ENCODE measurements at places on chromosomes 16 and 17.
A peak's percentile ranks its signal among the peaks of the same experiment; 100 is the strongest.

DNA sequence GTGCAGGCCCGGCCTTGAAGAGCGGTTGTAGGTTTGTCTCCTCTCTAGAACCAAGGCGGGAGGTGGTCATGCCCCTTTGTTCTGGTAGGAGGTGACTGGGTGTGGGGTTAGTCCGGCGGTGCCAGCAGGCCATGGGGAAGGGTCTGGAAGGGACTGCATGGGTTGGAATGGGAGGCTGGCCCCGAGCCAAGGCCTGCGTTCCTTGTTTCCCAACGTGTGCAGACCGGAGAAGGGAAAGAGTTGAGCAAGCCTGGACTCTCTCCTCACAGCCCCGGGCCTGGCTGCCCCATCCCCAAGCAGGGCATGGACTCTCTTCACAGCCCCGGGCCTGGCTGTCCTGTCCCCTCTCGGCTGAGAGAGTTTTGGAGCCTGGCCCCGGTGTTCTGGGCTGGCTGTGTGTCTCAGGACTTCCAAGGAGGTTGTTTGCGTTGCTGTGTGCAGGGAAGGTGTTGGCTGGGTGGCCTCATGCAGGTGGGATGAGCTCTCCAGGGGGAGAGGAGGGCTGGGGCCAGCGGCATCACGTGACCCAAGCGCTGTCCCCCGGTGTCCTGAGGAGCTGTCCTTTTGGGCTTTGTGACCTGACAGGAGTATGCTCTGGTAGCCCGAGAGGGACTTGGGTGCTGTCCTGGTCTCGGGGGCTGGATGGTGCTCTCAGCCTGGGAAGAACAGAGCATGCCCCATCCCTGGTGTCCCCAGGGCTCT lies 2.6 kb downstream of the CACNA1H start:
- DNase-seq = no peak

GRCh38 chr17:61805399-61805798 lies 57.9 kb downstream of the BRIP1 start:
- DNase-seq = no peak

DNA sequence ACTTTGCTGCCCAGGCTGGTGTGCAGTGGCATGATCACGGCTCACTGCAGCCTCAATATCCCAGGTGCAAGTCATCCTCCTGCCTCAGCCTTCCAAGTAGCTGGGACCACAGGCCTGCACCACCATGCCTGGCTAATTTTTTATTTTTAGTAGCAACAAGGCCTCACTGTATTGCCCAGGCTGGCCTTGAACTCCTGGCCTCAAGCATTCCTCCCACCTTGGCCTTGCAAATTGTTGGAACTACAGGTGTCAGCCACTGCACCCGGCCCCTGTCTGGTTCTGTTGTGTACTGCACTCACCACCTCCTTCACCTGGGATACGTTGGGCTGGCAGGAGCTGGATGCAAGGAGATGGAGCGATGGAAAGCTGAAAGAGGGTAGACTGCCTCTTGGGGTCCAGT lies 8.5 kb downstream of the PLA2G15 start:
- DNase-seq = no peak

- DNase-seq = no peak
Measured at GRCh38 chr17:14150619-14151018, 81.3 kb downstream of the COX10 start.

- no peak for DNase-seq
Measured at GRCh38 chr16:72961115-72961832, 86.7 kb downstream of the ZFHX3 start.

GRCh38 chr17:77323413-77324171 lies 182.8 kb downstream of the SEC14L1 start:
- DNase-seq = no peak

DNA sequence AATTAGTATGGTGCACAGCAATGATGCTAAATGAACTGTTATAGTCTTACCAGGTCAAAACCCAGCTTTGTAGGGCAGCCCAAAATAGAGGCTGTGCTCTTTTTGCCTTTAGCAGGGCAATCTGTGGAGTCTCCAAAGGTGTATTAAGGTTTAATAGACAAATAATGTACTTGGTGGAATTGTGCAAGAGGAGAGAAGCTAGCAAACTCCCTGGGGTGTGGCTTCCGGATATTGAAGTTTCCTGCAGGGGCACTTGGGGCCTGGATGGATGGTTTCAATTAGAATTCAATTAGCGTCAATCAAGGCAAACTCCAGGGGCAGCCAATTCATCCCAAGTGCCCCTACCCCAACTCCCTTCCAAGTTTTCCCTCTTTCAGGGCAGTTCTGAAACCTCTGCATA lies 285.8 kb downstream of the UTP18 start:
- DNase-seq = no peak

- DNase-seq = peak; percentile 52
Measured at GRCh38 chr17:37742116-37742761, 2.6 kb downstream of the HNF1B start.

GRCh38 chr16:19639986-19640421 lies 78.0 kb downstream of the KNOP1 start:
- no peak for DNase-seq

DNA sequence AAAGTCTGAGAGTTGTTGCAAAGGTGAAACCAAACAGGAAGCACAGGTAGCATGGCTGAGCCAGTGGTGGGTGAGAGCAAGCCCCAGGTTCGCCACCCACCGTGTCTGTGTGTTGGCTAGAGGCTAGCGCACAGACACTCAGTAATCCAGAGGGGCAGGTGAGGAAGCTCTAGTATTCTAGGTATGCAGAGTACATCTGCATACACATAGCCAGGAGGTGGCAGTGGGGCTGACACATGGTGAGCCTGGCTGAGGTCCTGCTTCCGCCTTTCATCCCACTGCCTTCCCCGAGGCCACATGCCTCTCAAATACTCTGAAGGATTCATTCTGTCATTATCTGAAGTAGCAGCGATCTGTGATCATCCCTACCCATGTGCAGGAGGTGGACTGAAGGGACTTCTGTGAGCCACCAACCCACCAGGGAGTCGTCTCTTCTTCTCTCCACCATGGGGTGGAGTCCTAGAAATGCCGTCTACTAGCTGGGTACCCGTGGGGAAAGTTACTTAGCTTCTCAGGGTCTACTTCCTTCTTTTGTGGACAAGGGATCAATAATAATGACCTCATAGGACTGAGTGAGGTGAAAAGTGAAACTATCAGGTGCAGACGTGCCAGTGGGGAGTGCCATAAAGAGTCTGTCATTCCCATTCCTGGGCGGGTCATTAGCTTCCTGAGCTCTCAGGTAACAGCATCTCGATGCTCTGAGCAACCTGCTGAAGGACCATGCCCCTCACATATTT lies 36.0 kb upstream of the ICAM2 start:
- DNase-seq = no peak

- DNase-seq = no peak
Measured at GRCh38 chr16:18797746-18798145, 3.6 kb downstream of the ARL6IP1 start.

- DNase-seq = no peak
Measured at GRCh38 chr16:24463196-24463945, 76.0 kb upstream of the RBBP6 start.

DNA sequence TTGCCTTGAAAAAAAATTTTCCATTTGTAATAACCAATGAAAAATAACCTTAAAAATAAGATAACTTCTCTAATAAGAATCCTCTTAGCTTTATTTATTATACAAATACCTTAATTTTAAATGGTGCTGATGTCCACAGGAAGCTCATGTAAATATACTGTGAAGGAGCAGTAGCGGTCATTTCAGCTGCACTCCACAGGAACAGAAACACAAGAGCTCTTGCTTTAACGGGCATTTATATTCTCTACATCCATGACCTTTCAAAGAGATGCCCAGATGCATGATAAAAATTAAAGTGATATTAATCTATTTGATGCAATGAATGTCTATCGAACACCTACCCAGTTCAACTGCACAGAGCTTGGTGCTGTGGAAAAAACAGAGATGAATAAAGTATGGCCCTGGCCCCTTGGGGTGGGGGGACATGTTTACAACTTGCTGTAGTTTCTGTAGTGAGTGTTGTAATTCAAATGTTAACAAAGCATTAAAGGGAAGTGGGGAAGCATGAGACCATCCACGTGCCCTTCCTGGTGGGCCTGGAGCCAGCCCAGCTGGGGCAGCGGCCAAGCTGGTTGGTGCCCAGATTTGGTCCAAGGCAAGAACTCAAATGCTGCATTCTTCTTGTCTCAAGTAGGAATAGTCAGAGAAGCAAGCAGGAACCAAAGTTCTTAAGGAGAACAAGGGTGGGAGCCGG lies 47.9 kb downstream of the IQCK start:
- no peak for DNase-seq

- DNase-seq = no peak
Measured at GRCh38 chr16:74661064-74661463, 5.6 kb downstream of the RFWD3 start.

DNA sequence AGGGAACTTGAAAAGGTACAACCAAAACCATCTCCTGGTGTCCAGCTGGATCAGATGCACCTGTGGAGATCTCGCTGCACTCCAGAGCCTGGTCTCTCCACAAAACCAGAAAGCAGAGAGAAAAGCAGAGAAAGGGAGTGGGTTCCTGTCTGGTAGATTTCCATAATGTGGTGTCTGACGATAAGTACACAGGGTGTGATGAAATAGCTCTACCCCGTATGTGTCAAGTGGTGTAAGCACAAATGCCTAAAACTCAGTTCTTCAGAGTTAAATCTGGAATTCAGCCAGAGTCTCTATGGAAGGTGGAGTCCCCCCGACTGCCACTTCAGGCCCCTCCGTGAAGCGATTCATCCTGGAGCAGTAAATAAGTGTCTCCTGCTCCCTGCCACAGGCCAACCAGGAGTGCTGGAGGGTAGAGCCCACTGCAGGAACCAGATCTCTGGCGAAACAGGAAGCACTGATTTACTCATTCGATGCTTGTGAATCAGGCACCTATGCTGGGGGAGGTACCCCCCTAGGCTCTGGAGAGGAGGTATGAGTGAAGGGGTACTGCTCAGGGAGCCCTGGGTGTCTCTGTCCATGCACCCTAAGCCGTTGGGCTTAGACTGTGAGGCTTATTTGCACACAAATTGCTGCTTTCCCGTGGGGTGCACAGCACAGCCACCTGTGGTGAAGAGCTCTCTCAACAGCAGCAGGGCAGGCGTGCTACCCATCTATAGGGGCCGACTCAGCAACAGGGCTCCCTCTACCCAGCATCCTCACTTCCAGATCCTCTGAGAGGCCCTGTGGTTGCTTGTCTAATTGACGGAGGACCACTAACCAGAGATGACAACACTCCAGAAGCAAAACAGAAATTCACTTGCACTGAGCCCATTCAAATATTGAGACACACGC lies 97.1 kb upstream of the MYOCD start:
- no peak for DNase-seq

DNA sequence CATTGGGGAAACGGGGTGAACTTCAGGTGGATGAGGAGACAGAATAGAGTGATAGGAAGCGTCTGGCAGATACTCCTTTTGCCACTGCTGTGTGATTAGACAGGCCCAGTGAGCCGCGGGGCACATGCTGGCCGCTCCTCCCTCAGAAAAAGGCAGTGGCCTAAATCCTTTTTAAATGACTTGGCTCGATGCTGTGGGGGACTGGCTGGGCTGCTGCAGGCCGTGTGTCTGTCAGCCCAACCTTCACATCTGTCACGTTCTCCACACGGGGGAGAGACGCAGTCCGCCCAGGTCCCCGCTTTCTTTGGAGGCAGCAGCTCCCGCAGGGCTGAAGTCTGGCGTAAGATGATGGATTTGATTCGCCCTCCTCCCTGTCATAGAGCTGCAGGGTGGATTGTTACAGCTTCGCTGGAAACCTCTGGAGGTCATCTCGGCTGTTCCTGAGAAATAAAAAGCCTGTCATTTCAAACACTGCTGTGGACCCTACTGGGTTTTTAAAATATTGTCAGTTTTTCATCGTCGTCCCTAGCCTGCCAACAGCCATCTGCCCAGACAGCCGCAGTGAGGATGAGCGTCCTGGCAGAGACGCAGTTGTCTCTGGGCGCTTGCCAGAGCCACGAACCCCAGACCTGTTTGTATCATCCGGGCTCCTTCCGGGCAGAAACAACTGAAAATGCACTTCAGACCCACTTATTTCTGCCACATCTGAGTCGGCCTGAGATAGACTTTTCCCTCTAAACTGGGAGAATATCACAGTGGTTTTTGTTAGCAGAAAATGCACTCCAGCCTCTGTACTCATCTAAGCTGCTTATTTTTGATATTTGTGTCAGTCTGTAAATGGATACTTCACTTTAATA lies 7.0 kb upstream of the TMEM235 start:
- peak; percentile 83 for DNase-seq

DNA sequence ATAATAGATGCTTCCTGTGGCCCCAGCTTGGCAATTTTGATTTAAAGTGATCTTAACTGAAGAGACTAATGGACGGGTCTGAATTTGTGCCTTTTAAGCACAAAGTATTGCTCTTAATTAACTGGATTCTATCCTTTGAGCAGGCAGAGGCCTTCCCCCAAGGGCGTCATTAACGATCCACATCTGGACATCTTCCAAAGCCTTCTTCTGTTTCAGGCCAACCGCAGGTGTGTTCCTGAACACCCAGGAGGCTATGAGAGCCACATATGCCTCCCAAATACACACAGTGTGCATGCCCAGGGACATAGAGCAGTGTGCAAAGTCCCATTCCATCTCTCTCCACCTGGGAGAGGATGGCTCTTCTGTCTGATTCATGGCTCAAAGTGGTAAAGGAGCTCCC lies 42.3 kb downstream of the MAPT start:
- no peak for DNase-seq

DNA sequence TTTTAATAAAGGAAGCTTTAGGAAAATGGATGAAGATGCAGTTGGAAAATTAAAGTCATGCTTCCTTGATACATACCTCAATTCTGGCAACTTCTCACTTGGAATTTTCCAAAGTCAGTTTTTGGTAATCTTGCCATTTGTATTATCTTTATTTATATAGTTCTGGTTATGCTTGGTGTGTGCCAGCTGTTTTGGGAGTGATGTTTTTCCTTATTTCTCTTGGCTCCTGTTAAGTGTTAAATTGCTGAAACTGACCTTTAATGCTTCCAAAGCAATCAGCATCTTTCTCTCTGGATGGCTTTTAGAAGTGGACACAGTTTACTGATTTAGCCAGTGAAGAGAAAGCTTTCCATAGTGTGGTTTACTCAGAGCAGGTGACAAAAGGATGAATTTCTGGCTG lies 70.1 kb upstream of the HAS3 start:
- DNase-seq = no peak

- DNase-seq = no peak
Measured at GRCh38 chr16:49489686-49490320, 116.2 kb downstream of the C16orf78 start.

- DNase-seq = no peak
Measured at GRCh38 chr17:7684851-7685532, 2.3 kb downstream of the TP53 start.

DNA sequence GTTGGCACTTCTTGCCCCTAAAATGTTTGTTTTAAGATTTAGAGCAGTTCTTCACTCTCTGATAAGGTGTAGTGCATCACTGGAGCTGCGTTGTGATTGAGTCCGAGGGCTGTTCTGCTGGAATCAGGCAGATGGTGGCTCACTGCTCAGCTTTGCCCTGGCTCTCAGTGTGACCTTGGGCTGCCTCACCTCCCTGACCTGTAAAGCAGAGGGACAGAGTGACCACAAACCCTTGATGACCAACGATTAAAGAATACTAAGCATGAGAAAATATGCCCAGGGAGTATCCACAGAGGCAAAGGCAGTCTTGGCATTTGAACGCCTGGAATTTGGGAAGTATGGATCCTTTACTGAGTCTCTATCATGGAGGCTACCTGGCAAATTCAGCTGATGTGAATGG lies 18.1 kb downstream of the CMIP start:
- no peak for DNase-seq

Data from NCI-H2227 treated with DMSO at 0.1 percent for 48 hours (cell line).